ENCODE measurements at places on chromosomes 4 and X.

- no peak for DNase-seq
Observed at GRCh38 chr4:10639664-10640063, 44.9 kb downstream of the CLNK start.

GRCh38 chrX:13717700-13718472 is 16.5 kb downstream of the TRAPPC2 start:
- DNase-seq, result peak; percentile 54

GRCh38 chr4:152655272-152656129 is 24.3 kb downstream of the TMEM154 start:
- DNase-seq, result no peak

GRCh38 chr4:181970366-181970765 is 272.8 kb upstream of the TENM3 start:
- DNase-seq, result no peak

DNA sequence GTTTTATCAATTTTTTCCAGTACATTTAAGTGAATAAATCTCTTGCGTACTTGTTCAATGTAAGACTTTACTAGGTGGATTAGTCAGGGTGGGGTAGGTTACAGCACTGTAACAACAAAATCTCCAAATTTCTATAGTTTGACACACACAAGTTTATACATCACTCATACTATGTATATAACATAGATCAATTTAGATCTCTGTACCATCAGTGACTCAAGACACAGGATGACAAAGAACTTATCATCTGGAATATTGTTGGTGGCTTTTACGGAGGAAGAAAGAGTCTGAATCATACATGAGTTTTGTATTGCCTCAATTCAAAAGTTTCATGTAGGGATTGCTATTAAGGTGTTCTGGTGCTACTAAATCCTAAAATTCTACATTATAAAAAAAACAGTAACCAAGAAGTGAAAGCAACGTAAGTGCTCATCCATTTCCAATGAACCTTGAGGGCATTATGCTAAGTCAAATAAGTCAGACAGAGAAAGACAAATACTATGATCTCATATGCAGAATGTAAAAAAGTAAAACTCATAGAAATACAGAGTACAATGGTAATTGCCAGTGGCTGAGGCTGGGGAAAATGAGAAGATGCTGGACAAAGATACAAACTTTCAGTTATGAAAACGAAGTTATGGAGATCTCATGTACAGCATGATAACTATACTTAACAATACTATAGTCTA is 98.0 kb upstream of the DKK2 start:
- DNase-seq, result no peak

GRCh38 chr4:121814756-121815155 is 8.9 kb downstream of the CCNA2 start:
- DNase-seq, result no peak

GRCh38 chr4:24070117-24070516 is 180.3 kb upstream of the PPARGC1A start:
- DNase-seq, result peak; percentile 88

DNA sequence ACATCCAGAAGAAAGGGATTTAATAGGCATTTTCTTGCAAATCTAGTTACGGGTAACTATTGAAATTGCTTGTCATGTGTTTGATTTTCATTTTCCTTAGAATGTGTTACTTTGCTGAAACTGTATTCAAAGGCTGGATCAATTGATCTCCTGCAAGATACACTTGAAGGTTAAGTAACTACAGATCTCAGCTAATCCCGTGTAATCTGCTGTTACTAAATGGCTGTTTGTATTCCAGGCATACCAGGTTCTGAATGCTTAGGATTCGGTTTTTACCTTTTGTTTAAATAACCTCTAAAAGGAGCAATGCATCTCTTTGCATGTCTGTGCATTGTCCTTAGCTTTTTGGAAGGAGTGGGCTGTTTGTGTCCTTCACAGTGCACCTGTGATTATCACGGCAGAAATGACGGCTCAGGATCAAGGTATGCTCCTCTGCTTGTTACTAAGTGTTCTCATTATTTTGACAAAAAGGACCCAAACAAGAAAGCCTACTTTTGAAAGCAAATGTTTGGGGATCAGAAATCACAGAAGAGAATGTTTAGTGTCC is at the start of gene LRIT3:
Gene LRIT3 (plus strand): TSS at position 212 of the 547 bp plus-strand sequence. CDS start 95 bp downstream, at position 307.
- no peak for DNase-seq

DNA sequence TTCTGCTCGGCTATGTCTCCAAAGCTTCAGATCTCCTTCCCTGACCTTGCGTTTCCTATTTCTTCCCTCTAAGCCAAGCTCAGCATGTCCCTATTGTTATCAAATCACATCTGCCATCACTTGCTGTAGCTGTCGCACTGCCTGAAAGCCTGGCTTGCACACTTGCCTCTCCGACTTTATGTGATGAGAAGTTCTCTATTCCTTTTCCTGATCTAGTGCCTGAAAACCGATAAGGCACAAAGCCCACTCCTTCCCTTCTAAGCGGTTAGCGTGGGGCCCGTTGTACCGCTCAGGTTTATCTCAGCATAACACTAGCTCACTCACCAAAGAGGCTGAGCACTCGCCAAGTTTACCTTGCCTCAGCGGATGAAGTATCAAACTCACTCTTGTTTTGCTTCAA is 816 bp downstream of the NMU start:
- no peak for DNase-seq

DNA sequence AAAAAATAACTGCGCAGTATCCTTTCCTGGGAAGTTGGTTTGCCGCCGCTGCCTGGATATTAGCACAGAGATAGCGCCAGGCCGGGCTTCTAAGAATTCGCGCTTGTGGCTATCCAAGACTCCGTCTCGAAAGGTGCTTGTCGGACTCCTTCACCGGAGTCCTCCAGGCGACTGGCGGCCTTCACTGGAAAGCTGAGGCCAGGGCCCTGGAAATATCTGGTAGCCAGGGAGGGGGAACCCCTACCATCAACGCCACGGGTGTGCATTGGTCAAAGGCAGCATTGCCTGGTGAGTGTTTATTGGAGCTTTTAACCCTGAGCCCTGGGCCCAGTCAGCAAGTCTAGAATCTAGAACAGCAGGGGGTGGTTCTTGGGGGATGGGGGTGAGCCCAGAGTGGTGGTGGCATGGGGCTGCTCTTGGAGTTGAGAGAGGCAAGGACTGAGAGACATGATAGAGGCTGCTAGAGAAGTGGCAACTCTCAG is 577 bp upstream of the PIM2 start:
- no peak for DNase-seq

- DNase-seq, result no peak
Observed at GRCh38 chr4:182370491-182370890, 127.3 kb downstream of the TENM3 start.

DNA sequence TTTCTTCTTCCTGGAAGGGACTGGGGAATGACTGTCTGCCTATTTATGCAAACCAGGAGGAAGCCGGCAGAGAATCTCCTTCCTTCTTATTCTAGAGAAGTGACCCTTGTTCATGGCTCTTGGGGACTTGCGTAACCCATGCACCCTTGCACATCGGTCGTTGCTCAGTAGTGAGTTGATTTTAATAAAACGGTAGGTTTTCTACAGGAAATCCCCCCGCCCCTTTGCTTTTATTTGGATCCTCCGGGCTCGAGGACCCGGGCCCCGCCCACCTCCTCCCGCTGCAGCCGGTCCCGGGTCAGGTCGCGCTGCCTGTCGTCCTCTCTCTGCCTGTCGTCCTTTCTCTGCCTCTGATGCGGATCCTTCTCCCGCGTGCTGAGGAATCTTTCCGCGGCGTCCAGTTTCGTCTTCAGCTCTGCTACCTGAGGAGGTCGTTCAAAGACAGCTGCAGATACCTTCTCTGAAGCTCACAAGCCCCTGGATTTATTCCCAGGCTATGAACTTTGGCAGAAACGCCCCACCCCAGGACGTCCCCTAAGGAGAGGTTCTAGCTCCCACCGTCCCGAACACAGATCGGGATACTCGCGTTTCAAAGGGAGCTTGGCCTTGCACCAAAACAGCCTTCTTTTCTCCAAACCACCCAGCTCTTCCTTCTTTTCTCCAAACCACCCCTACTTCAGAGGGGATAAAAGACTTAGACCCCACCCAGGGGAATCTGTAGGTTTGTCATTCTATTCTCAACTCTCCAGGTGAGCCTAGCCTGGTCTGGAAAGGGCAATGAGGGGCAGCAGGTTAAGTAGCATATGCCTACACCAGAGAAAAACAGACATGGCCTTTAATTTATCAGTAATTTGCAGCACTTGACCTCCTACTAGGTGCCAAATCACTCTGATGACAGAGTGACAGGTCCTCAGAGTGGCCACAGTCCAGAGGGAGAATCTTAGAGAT is 7.0 kb downstream of the TNIP3 start:
- DNase-seq, result peak; percentile 27
